ENCODE measurements at places on chromosomes 4 and X.
A peak's percentile ranks its signal among the peaks of the same experiment; 100 is the strongest.

DNA sequence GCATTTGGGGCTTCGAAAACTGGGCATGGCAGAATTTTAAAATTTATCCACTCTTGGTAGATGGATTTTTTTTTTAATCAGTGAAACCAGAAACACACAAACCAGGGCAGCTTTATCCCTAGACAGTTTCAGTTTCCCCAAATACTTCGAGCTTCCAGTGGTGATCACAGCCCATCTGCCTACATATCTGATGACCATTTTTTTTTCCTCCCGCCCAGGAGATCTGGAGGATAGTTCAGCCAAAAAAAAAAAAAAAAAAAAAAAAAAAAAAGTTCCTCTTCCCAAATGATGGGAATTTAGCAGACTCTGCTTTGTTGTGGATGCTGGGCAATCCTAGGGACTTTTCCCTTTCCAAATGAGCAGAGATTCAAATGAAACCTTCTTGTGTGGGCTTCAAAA lies 1.0 kb upstream of the TBC1D9 start:
- peaks cover 4% of the 10 kb centered on the region for H3K4me1 ChIP-seq
- no peak for DNase-seq
- H3K27me3 ChIP-seq: peaks cover 54% of the 10 kb centered on the region
- no peak overlapping the region for H3K27ac ChIP-seq

GRCh38 chrX:1511150-1511549 lies 25.8 kb downstream of the P2RY8 start:
- DNase-seq: no peak
- peak overlapping the region; percentile 39 for H3K27ac ChIP-seq
- no peaks in the 10 kb centered on the region for H3K27me3 ChIP-seq

- DNase-seq: no peak
- no peak overlapping the region for H3K27ac ChIP-seq
- no peaks in the 10 kb centered on the region for H3K27me3 ChIP-seq
- H3K4me1 ChIP-seq: peaks cover 25% of the 10 kb centered on the region
- no peak overlapping the region for H3K4me3 ChIP-seq
Measured at GRCh38 chr4:105808750-105809041, 86.6 kb upstream of the NPNT start.

DNA sequence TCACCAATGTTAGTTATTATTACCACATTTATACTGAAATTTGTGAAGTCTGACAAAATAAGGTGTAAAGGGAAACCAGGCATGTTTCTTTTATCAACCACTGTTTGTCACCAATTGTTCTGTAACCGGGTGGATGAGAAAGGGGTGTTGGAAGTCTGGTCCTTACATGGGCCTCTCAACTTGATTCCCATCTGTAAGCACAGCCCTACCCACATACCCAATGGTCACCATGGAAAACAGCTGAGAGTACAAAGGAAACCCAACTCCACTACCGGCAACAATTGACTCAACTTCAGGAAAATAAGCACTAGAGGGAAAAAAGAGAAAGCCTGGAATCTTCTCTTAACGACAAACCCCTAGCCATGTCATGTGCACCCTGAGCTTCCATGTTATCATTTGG lies 70.8 kb upstream of the PTCHD1 start:
- DNase-seq: no peak
- no peak overlapping the region for H3K27ac ChIP-seq
- no peaks in the 10 kb centered on the region for H3K4me1 ChIP-seq
- H3K4me3 ChIP-seq: no peak overlapping the region

GRCh38 chr4:90996813-90997212 lies 869.6 kb downstream of the CCSER1 start:
- no peak for DNase-seq
- H3K36me3 ChIP-seq: no peaks in the 10 kb centered on the region
- H3K27me3 ChIP-seq: no peaks in the 10 kb centered on the region
- H3K27ac ChIP-seq: no peak overlapping the region
- H3K4me3 ChIP-seq: no peak overlapping the region

GRCh38 chrX:153587342-153587741 lies 11.6 kb downstream of the CCNQ start:
- H3K4me1 ChIP-seq: peaks cover 10% of the 10 kb centered on the region
- H3K27ac ChIP-seq: no peak overlapping the region
- no peak for DNase-seq
- H3K36me3 ChIP-seq: peaks cover 23% of the 10 kb centered on the region
- H3K4me3 ChIP-seq: no peak overlapping the region

DNA sequence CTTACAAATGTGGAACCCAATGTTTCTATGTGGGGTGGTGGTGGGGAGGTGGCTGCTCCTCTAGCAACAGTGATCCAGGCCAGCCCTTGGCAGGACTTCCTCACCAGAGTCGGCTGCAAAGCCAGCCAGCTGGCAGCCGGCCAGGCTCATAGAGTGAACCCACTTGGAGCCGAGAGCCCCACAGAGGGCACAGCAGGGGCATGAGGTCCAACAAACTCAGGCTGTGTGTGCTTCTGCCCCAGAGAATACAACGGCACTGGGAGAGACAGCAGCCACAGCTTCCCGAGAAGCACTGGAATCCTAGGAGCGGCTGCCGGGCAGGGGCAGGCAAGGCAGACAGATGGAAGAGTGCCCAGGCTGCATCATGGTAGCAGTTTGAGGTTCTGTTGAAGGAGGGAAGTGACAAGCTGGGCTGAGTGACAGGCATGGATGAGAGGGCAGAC lies 23.5 kb upstream of the SOWAHD start:
- H3K27ac ChIP-seq: no peak overlapping the region
- no peaks in the 10 kb centered on the region for H3K36me3 ChIP-seq
- no peaks in the 10 kb centered on the region for H3K4me1 ChIP-seq
- no peak for DNase-seq
- no peak overlapping the region for H3K4me3 ChIP-seq

GRCh38 chrX:40318801-40319200 lies 221.0 kb upstream of the BCOR start:
- H3K27ac ChIP-seq: no peak overlapping the region
- no peak overlapping the region for H3K4me3 ChIP-seq
- no peaks in the 10 kb centered on the region for H3K27me3 ChIP-seq
- no peak for DNase-seq
- no peaks in the 10 kb centered on the region for H3K36me3 ChIP-seq
